Uterus (tissue), 4 donors: ENCODE measurements at places on chromosomes 3 and 15. TPM values are rescaled to one million over a fixed set of nuclear protein-coding genes. Genes with fewer than 3 reads are reported as not detected.
A peak's percentile ranks its signal among the peaks of the same experiment; 100 is the strongest.

Gene GFM1
- 81.4 TPM for total RNA-seq

Gene PLSCR5
- not detected for total RNA-seq

Gene AGBL1
- total RNA-seq, result not detected

Gene MYRIP
- total RNA-seq, result 15.9 TPM

GRCh38 chr3:180911876-180912303 lies 580 bp upstream of the FXR1 start:
- no peaks in the 10 kb centered on the region for H3K27me3 ChIP-seq
- peak overlapping the region; percentile 98 for H3K27ac ChIP-seq
- H3K4me3 ChIP-seq, result peak overlapping the region; percentile 74
- H3K36me3 ChIP-seq, result no peaks in the 10 kb centered on the region
- no peaks in the 10 kb centered on the region for H3K4me1 ChIP-seq

GRCh38 chr3:35785234-35785888 lies 146.0 kb downstream of the ARPP21 start:
- no peak overlapping the region for H3K4me3 ChIP-seq
- no peaks in the 10 kb centered on the region for H3K36me3 ChIP-seq
- H3K27ac ChIP-seq, result no peak overlapping the region
- no peak for DNase-seq
- no peaks in the 10 kb centered on the region for H3K27me3 ChIP-seq

DNA sequence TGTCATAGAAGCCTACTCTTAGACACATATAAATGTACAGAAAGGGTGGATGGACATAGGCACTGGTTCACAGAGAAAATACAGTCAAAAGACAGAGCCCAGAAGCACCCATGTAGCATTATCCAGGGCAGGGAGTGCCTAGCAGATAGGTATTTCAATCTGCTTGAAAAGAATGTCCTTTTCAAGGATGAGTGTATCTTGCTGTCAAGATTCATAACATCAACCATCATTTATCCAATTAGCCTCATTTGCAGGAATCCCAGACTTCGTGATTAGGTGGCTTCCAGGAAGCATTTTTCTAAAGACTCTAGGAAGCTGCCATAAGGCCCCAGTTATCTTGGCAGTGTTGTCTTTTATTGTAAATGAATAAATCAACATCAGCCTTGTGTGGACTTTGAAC lies 55.6 kb downstream of the SCN11A start:
- H3K36me3 ChIP-seq, result no peaks in the 10 kb centered on the region
- no peaks in the 10 kb centered on the region for H3K27me3 ChIP-seq
- no peaks in the 10 kb centered on the region for H3K4me1 ChIP-seq

GRCh38 chr3:157746391-157746790 lies 243.2 kb upstream of the VEPH1 start:
- no peaks in the 10 kb centered on the region for H3K36me3 ChIP-seq
- no peaks in the 10 kb centered on the region for H3K4me1 ChIP-seq

- H3K4me3 ChIP-seq, result no peak overlapping the region
- H3K36me3 ChIP-seq, result no peaks in the 10 kb centered on the region
- no peak for DNase-seq
- H3K27ac ChIP-seq, result no peak overlapping the region
- no peaks in the 10 kb centered on the region for H3K4me1 ChIP-seq
Observed at GRCh38 chr15:92781925-92782453, 118.1 kb upstream of the CHD2 start.

DNA sequence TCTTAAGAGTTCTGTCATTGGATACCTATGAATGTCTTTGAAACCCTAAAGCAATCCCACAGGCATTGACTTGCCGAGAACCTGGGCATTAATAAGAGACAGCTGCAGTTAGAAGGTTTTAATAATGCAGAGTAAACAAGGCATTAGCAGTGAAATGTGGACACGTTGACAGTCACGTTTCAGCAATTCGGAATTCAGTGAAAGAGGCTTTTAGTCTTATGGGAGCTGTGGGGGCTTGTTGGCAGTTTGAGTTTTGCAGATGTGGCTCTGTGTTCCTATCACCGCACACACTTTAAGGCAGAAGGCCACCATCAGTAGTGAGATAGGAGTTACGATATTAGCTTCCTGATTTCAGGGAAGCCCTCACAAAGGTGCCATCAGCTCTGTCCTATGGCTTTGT lies 145.2 kb upstream of the NUDT16 start:
- H3K27me3 ChIP-seq, result no peaks in the 10 kb centered on the region
- no peaks in the 10 kb centered on the region for H3K4me1 ChIP-seq
- no peak for DNase-seq
- H3K27ac ChIP-seq, result no peak overlapping the region
- H3K36me3 ChIP-seq, result no peaks in the 10 kb centered on the region
- H3K4me3 ChIP-seq, result no peak overlapping the region
